Neural progenitor cell (in vitro differentiated cells): ENCODE measurements at places on chromosomes 6 and 20. TPM values are rescaled to one million over a fixed set of nuclear protein-coding genes. Genes with fewer than 3 reads are reported as not detected.

GRCh38 chr6:136014454-136015437 is 163.2 kb downstream of the PDE7B start:
- no peak overlapping the region for H3K4me3 ChIP-seq
- H3K36me3 ChIP-seq, result no peaks in the 10 kb centered on the region

GRCh38 chr6:107735906-107736635 is 88.0 kb downstream of the SCML4 start:
- no peaks in the 10 kb centered on the region for H3K36me3 ChIP-seq
- H3K27ac ChIP-seq, result no peak overlapping the region
- H3K4me3 ChIP-seq, result no peak overlapping the region

DNA sequence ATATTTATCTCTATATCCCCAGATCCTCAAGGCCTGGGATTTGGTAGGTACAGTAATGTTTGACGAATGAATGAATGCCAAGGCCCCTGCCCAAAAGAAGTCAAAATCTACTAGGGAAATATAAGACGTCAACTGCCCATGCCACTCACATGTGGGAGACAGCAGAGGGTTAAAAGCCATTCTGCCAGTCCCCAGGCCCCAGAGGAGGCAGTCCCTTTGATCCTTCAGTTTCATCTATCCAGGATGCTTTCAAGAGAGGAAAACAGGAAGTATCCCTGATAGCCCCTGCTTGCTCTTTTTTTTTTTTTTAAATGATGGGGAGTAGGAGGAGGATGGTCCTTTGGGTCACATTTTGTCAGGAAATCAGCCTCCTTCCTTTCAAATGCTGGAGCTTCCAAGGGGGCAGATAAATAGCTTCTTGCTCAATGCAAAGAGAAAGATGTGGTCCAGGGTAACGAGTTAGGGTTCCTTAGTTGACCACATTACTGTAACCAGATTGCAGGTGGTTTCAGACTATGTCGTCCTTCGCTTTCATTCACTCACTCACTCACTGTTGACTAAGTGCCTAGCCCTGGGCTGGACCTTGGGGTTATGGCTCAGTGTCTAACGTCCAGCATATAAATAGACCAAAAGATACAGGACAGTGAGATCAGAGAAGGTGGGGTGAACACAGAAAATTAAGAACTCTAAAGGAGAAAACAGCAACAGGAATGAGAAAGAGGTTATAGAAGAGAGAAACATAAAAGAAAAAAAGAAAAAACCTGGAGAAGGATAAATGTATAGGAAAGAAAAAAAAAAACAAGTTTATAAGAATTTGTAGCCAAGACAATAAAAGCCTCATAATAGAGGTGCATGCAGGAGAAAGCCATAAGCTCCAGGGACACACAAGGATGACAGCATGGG is 64.6 kb upstream of the PIM1 start:
- no peaks in the 10 kb centered on the region for H3K27me3 ChIP-seq
- no peaks in the 10 kb centered on the region for H3K36me3 ChIP-seq
- no peak overlapping the region for H3K4me3 ChIP-seq
- DNase-seq, result no peak
- H3K4me1 ChIP-seq, result peaks cover 39% of the 10 kb centered on the region
- H3K27ac ChIP-seq, result no peak overlapping the region

DNA sequence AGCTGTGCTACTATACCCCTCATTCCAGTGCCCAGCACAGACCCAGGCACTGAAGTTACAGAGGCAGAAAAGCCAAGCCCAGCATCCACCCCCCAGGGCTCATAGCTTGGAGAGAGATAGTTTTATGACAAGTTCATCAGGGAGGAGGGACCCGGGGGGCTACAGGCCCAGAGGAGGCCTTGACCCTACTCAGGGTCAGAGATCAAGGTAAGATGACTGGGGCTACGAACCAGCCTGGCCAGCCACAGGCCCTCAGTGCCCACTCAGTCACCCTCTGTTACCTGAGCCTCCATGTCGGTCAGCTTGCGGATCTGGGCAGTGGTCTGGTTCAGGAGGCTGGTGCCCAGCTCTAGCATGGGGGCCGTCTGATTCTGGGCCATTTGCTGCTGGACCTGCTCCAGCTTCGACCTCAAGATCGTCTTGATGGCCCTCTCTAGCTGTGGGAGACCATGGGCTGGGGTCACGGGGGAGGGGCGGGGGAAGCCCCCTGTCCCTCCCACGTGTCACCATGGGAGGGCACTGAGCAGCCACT is 26.1 kb downstream of the ANGPT4 start:
- no peak overlapping the region for H3K27ac ChIP-seq
- H3K4me3 ChIP-seq, result no peak overlapping the region
- peaks cover 3% of the 10 kb centered on the region for H3K4me1 ChIP-seq
- no peaks in the 10 kb centered on the region for H3K36me3 ChIP-seq
- no peak for DNase-seq

GRCh38 chr6:147274776-147275175 is 70.6 kb downstream of the STXBP5 start:
- H3K4me1 ChIP-seq, result no peaks in the 10 kb centered on the region
- peaks cover 26% of the 10 kb centered on the region for H3K36me3 ChIP-seq
- DNase-seq, result no peak
- H3K27ac ChIP-seq, result no peak overlapping the region
- H3K4me3 ChIP-seq, result no peak overlapping the region
- no peaks in the 10 kb centered on the region for H3K27me3 ChIP-seq

DNA sequence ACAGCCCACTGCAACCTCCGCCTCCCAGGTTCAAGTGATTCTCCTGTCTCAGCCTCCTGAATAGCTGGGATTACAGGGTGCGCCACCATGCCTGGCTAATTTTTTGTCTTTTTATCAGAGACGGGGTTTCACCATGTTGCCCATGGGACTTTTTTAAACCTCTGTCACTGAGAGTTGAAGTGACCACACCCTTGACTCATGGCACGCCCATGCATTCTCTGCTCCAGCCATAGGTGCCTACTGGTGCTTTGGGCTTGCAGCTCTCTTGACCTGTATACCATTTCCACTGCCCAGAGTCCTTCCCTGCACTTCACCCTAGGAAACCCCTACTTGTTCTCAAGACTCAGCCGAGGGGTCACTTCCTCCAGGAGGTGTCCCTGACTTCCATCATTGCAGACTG is 2.4 kb upstream of the SCRT2 start:
- no peak for DNase-seq
- H3K27me3 ChIP-seq, result peaks cover 69% of the 10 kb centered on the region
- H3K4me1 ChIP-seq, result peaks cover 19% of the 10 kb centered on the region
- H3K4me3 ChIP-seq, result no peak overlapping the region

DNA sequence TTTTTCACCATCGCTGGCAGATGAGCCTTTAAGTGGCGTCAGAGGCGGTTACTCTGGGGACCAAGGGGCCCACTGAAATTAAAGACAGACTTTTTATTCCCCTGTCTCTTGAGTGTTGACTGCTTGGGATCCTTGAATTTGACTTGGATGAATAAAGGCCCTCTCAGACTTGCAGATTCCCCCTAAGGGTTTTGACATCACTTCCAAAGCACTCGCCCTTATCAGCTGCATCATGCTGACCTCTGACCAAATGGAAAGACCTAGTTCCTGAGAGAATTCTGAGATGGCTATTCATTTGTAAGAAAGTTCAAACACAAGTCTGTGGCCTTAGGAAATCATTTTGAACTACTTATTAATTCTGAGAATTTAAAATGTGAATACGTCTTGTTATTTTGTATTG is 13.5 kb upstream of the MOXD1 start:
- no peak for DNase-seq
- no peaks in the 10 kb centered on the region for H3K27me3 ChIP-seq
- H3K4me1 ChIP-seq, result no peaks in the 10 kb centered on the region
- H3K27ac ChIP-seq, result no peak overlapping the region
- no peaks in the 10 kb centered on the region for H3K36me3 ChIP-seq

DEFB132 gene
- total RNA-seq, result not detected in 2 replicates

LHFPL5 gene
- total RNA-seq, result not detected in 2 replicates

ZHX3 gene
- 5.2 and 6.8 TPM in 2 replicates for total RNA-seq
